ENCODE measurements at places on chromosomes 16 and 17.

GRCh38 chr16:11328172-11329070, 16.8 kb upstream of the RMI2 start:
- DNase-seq, result no peak

GRCh38 chr17:72204742-72205141, 83.9 kb downstream of the SOX9 start:
- DNase-seq, result no peak

DNA sequence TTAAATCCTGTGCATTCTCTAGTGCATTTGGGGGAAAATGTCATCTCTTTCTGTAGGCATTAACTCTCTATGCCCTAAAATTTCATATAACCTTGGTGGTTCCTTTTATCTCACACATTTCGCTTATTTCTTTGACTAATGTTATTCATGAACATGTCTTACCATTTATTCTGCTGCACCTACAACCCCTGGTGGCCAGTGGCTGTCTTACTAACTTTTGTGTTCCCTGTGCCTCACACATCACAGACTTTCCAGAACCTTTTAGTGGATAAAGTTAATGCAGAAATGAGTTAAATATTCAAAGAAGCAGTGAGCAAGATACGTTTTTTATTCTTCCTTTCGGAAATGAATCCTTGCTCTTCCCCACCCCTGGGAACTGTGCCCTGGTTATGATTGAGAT, 111.9 kb downstream of the CDH13 start:
- no peak for DNase-seq

DNA sequence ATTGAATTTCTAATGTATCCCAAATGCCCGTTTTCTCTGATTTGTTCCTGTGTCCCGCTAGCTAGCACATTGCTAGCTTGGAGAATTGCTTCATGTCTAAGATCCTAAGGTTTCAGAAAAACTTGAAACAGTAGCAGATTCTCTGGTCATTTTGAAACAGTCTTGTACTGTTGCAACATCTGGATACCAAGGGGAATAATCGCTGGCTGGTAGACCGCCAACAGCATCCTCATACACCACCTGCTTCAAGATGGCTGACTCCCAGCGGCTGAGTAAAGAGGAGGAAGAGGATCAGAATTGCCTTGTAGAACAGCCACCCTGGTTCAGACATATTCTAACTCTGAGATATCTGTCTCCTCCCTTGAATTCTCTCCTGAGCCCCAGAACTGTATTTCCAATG, 226.7 kb upstream of the ELAC2 start:
- DNase-seq, result no peak

DNA sequence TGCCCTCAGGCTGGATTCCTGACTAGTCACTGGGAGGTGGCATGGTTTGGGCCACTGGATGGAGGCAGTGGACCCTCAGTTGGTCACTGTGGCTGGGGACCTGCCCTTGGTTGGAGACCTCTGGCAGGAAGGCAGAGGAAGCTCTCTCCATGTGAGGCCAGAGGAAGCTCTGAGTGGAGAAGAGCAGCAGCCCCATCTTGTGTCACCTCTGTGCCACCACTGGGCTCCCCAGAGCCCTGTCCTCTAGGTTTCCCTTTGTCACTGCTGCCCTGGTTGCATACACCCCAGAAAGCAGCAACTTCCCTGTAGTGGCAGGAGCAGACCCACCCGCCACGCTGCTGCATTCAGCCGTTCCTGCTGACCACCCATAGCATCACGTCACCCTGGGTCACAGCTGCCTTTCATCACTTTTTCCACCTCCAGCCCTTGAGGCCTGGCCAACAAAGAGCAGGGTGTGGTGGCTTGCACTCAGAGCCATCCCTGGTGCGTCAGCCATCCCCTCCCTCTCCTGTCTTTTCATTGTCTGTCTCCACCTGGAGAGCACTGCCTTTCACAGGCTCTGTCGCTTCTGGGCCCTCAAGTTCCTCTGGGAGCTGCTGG, 11.9 kb downstream of the CTRL start:
- DNase-seq, result no peak

- DNase-seq, result no peak
Observed at GRCh38 chr17:13437966-13438779, 163.6 kb downstream of the HS3ST3A1 start.

DNA sequence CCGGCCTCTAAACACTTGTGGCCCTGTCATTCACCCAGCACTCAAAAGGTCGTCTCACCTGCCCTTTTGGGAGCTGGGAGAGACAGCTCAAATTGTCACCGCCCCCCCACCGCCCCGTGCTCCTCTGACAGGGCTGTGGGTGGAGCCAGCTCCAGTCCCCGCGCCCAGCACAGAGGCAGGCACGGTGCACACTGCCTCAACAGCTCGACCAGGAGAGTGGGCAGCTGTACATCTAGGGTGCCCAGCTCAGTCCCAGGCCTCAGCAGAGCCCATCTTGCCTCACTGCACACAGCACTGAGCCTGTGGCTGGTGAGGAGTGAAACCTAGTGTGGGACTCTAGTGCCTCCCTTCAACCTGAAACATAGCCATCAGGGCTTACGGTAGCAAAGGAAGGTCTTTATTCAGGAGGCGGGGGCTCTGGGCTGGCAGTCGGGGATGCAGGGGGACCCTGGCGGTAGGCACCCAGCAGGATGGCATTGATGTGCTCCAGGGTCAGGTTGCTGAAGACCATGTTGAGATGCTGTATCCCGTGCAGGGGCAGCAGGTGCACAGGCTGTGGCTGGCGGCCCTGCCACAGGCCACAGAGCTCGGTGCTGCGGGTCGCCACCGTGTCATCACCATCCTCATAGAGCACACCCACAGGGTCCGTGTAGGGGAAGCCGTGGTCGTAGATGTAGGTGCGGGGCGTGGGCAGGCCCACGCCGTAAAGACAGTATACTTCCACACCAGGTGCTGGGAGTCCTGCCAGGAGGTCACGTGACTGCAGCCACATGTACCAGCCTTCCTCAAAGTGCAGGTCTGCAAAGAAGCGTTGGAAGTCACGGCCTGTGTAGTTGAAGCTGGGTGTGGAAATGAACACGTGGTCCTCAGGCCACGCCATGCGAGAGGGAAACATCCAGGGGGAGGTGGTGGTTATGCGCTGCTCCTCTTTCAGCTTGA, 3.1 kb upstream of the PSMB10 start:
- DNase-seq, result no peak

DNA sequence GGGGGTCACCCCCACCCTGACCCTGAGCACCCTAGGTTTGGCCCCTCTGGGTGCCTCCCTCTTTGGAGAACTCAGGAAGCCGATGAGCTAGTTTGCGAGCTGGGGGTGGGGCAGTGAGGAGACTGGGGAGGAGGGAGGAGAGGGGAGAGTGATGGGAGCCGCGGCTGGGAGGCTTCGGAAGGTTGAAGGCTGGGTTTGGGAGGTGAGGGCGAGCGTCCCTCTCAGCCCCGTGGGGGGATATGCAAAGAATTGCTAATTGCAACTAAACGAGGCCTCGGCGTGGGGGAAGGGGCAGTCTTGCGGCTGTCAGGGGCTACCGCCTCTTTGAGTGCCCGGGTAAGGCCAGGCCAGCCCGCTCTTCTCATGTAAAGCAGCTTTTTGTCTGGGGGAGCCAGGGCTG, 17.6 kb upstream of the FZD2 start:
- no peak for DNase-seq

DNA sequence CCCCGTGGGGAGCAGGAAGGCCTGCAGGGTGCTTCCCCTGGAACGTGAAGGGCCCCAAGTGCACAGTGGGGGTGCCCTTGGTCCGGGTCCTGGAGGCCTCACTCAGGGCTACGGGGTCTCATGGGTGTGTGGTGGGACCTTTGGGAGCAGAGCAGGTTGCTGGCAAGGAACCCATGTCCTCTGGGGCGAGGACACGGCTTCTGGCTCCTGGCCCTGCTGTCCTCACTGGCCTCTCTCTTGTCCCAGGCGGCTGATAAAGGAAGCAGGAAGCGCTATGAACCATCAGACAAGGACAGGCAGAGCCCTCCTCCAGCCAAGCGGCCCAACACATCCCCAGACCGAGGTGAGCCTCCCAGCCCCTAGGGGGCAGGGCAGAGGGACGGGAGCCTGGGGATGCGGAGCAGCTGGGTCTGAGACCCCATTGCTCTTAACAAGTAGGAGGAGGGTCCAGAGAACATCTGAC, 9.8 kb upstream of the IL17C start:
- DNase-seq, result no peak

GRCh38 chr17:12648498-12648897, 17.2 kb upstream of the MYOCD start:
- DNase-seq, result no peak

GRCh38 chr17:64399071-64399766, 8.6 kb upstream of the PECAM1 start:
- DNase-seq, result no peak

- DNase-seq, result no peak
Observed at GRCh38 chr17:61416540-61417363, 17.1 kb downstream of the TBX2 start.

DNA sequence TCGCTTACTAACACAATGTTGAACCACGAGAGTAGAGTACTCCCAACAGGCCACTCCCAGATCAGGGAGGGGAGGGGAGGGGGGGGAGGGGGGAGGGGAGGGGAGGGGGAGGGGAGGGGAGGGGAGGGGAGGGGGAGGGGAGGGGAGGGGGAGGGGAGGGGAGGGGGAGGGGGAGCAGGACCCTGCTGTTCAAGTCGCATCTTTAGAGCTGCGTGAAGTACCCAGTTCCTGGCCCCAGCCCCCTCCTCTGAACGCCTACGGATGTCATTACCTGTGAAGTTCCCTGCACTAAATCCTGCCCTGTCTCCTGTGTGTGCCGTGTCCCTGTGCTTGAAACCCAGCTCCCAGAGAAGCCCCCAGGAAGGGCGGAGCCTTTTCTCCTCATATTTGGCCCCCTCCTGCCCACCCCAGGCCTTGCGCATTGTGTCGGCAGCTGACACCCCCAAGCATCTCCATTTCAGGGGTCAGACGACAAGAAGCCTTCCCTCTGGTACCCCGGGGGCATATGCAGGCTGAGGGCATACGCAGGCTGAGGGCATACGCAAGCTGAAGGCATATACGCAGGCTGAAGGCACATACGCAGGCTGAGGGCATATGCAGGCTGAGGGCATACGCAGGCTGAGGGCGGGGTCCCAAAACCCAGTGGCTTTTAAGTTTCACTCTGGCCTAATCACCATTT, 330.2 kb downstream of the C16orf95 start:
- no peak for DNase-seq

DNA sequence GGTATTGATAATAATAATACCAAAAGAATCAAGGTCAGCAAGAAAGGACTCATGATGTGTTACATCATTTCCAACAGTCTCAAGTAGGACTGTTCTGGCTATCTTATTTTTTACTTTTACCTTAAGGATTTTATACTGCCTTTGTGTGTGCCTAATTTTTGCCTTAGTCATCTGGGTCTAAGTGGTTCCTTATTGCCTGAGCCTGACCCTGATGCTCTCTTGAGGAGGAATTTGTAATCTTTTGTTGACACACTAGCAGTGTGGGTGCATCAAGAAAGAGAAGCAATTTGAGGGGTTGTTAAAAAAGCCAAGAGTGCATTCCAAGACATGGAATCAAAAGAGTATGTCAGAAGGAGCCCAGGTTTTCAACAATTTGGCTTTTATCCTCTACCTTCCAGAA, 59.3 kb downstream of the TMEM100 start:
- no peak for DNase-seq

DNA sequence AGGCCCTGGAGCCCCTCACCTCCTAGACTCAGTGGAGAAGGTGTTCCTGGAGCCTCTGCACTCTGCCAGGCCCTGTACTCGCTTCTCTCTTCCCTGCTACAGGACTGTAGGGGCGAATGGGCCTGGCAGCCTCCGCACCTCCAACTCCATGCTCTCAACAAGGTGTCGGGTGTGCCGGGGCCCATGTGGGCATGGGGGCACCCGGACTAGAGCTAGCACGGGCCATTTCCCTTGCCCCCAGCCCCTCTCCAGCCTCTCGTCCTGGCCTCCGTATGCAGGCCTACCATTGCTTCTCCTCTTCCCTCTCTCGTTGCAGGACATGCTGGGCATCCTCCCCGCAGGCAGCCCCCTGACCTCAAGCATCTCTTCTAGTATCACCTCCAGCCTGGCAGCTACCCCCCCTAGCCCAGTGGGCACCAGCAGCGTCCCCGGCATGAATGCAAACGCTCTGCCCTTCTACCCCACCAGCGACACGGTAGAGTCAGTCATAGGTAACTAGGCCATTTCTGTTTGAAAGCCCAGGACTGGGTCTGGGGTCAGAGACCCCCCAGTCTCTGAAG, 25.8 kb downstream of the UNC13D start:
- no peak for DNase-seq

GRCh38 chr16:12377497-12377896, 401.0 kb downstream of the SNX29 start:
- no peak for DNase-seq

- DNase-seq, result no peak
Observed at GRCh38 chr16:85544668-85545067, 68.5 kb upstream of the GSE1 start.

- DNase-seq, result no peak
Observed at GRCh38 chr16:3099732-3100499, 822 bp upstream of the ZSCAN10 start.

- no peak for DNase-seq
Observed at GRCh38 chr16:16086653-16087446, 136.4 kb downstream of the ABCC6 start.

Data from cortex of kidney (tissue), 1 donor.